ENCODE measurements at places on chromosomes 7 and 10.

DNA sequence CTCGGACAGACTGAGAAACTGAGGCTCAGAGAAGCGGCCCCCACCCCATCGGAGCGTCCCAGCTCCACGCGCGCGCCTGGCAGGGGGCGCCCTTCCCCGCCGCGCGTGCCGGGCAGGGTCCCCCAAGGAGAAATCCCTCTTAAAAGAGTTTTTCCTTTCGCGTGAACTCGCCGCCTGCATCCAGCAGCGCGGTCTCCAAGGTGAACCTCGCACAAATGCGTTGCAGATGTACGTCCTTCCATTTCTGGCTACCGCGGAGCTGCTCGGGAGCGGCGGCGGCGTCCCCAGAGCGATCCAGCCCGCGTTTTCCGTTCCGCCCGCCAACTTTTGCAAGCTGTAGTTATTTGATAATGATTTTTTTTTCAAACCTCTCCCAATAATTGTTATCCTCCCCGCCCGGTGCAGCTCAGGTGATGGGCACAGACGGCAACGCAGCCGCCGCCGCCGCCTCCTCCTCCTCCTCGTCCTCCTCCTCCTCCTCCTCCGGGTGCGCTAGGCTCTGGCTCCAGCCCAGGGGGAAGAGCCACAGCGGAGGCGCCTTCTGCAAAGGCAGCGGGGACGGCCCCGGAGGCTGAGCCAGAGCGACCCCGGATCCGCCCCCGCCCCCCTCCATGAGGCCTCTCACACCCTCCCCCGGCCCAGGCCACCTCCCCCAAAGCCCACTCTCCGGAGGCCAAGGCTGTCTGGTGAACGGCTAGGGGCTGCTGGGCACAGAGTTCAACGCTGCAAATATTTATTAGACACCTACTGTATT is 74.0 kb upstream of the CUX1 start:
- peak; percentile 56 for DNase-seq

DNA sequence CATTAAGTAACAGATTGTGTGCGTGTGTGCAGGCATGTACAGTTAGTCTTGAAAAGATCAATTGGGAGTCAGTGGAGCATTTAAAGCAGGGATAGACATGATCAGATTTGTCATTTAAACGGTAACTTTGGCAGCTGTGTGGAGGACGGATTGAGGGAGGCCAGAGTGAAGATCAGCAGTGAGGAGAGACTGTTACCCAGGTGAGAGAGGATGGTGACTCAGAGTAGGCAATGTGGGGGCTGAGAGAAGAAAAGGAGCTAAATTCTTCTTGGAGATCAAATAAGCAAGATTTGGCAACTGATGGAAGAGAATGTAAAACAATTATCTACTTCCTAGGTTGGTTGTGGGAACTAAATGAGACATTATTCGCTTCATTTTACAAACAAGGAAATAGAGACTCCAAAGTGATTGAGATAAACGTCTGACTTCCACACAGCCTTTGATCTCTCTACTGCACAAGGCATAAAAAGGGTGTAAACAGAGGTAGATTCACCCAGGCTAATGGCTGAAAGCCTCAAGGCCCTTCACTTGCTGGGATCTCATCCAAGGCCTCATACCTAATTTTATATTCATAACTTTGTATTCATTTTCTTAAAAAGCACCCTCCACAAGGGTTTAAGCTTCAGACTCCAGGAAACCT is 665.1 kb upstream of the GALNT17 start:
- no peak for DNase-seq

DNA sequence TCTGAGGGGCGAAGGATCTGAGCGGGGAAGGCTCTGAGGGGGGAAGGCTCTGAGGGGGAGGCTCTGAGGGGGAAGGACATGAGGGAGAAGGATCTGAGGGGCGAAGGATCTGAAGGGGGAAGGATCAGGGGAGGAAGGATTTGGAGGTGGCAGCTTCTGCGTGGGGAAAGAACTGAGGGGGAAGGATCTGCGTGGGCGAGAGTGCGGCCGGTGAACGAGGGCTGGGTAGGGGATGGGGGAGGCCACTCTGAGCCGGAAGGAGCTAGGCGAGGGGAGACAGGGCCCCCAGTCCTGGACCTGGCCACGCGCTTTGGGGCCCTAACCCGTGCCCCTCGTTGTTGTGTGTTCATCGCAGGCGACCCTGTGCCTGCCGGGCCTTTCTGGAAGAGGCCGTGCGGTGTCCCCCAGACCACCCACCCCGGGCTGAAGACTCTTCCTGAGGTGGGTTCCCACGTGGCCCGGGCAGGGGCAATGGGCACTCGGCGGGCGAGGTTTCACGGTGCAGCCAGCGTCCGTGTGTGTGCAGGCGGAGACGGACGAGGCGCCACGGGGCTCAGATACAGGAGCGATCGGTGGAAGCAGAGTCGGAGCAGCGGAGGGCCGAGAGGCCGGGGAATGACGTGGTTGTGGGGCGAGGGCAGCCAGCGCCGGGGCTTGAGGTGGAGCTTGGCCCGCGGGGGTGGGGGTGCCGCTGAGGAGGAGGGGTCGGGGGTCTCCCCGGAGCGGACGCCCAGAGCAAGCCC is 2.0 kb downstream of the CALY start:
- DNase-seq: no peak

DNA sequence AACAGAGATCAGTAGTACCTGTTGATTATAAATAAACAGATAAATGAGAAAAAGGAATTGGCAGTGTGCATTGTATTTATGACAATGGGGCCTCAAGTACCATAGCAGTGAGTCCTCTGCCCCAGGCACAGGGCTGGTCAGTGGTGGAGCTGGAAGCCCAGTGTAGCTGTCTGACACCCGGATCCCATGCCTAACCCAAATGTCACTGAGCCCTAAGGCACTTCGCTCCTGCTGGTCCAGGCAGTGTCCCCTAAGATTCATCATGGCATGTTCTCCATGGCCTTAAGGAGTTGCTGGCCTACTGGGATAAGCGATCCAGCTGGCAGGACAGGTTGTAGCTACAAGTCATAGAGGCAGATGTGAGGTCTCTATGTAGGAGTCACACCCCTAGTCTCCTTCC is 3.3 kb upstream of the ZNF736 start:
- no peak for DNase-seq

DNA sequence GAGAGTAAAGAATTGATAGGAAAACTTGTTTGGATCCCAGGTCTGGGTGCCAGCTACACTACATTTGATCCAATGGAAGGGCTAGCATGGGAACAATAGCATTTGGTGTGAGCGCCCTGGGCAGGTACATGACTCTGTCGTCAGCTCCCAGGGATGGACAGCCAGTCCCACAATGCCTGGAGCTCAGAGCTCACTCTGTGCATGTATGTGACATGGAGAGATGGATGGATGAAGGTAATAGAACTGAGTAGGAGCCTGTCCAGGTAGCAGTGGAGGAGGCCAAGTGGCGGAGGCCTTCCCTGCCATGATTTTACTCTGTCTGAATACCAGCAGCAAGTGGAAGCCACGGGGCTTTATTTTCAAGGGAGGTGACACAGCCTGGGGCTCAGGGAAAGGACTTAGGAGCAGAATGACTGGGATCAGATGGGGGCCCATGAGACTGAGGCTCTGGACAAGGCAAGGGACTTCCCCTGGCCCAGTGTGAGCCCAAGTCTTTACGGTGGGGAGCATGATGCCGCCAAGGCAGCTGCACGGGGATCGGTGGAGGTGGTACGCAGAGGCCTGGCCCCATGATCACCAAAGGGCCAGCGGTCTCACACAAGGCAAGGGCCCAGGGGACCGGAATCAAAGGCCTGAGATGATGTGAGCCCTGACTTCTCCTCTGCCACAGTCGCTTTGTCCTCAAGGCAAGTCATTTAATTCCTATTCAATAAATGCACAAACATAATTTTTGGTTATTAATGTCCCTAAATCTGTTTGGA is 5.9 kb downstream of the PTPRE start:
- DNase-seq: no peak

- DNase-seq: no peak
Measured at GRCh38 chr7:50695026-50695425, 87.7 kb downstream of the GRB10 start.
